ENCODE measurements at places on chromosomes 7 and 10.
A peak's percentile ranks its signal among the peaks of the same experiment; 100 is the strongest.

GRCh38 chr7:105787793-105788192 lies 88.6 kb downstream of the ATXN7L1 start:
- no peak for DNase-seq

GRCh38 chr10:71740069-71740653 lies 20.6 kb upstream of the C10orf105 start:
- no peak for DNase-seq

- no peak for DNase-seq
Observed at GRCh38 chr10:51668336-51668689, 31.1 kb downstream of the CSTF2T start.

DNA sequence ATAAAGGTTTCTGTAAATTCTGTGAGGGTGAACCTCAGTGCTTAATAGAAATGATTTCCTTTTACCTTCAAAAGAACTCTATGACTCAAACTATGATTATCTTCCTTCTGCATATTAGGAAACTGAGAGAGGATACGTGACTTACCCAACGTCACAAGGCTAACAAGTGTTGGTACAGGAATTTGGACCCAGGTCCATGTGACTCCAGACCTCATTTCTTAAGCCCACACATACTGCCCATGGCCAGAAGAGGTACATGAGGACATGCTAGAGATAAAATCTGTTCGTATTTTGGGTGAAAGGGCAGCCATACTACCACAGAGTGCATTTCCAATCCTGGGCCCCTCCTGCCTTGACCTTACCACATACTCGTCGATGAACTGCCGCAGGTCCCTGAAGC lies 61.5 kb upstream of the TM9SF3 start:
- no peak for DNase-seq

DNA sequence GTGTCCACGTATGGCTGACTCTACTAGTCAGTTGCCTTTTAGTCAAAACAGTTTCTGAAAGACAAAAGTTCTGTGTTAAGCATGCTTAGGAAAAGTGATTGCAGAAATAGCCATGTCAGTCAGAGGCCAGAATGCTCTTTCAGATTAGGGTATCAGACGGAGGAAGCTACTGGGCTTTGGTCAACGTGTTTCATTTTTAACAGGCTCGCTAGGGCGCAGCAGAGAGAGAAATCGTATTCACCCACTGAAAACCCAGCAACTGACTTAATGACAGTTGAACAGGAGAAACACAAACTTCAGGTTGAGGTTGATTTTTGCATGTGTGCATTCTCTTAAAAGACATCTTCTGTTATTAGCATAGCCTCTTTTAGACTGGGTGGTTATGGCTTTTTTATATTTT lies 322.6 kb upstream of the KIAA1217 start:
- DNase-seq: no peak

- no peak for DNase-seq
Observed at GRCh38 chr10:126669168-126669567, 1.3 kb downstream of the C10orf90 start.

DNA sequence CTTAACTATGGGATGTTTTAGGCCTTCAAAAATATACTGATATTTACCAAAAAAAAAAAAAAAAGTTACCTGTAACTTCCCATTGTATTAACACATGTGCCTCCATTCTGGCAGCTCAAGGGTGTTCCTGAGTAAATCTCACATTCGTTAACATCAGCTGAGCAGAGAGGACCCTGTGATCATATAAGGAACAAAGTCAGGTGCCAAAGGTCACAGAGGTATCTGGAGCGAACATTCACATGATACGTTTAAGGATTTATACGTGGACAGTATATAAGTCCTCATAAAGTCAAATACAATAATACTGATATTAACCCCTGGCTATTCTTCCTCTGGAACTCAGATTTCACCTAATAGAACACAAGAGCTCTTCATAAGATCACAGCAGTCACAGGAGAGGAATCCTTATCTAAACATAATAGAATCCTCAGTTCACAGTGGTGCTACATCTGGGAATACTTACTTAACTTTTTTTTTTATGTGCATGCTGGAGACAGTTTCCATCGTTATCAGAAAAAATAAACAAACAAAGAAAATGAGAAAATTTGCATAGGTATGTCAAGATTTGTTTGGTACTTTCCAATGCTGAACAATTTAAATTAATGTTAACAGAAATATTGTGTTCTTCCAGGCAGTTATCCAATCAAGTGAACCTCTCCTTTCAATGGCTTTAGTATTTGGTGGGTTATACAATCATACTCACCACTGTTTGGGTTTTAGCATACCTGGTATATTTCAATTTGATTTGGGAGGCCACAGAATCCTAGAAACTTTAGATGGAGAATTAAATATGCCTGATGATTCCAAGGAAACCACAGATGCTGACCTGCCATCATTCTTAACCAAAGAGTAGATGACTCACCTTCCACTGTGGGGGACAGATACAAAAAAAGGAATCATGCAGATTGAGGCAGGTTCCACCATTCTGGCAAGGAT lies 6.6 kb downstream of the CUBN start:
- no peak for DNase-seq

DNA sequence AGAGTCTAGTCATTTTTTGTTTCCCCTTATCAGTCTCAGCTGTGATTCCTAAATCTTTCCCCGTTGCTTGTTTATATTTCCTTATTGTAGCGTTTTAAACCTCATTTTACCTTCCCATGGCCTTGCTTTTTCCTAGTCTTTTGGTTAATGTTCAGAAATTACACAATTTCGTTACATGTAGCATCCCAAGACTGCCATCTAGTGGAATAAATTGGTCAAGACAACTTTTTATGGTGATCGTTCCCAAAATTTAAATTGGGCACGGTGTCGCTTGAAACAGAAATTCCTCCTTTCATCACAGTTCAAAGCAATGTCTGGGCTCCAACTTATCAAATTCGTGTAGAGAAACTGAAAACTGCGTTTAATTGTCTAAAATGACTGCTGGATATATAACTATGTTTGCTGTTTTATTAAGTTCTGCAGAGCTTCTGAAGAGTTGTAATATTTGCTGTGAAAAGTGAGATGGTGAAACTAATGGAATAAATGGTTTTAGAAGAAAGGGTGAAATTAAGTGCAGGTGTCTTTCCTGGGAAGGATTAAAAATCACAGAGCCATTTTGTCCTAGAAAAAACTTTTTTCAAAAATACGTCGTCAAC lies 370.2 kb downstream of the PHF14 start:
- DNase-seq: peak; percentile 11
